ENCODE measurements at places on chromosomes 5 and 9. TPM values are rescaled to one million over a fixed set of nuclear protein-coding genes. Genes with fewer than 3 reads are reported as not detected.

Gene BTNL3
- 0.12 TPM for polyA plus RNA-seq

Gene NDST1
- polyA plus RNA-seq: 58.9 TPM

Gene TMEM171
- polyA plus RNA-seq: 4.9 TPM

Gene EIF4EBP3
- 12.5 TPM for polyA plus RNA-seq

Measured in right renal pelvis (tissue), 4 donors.